M059J (cell line): ENCODE measurements at places on chromosomes 11 and 22.
A peak's percentile ranks its signal among the peaks of the same experiment; 100 is the strongest.

DNA sequence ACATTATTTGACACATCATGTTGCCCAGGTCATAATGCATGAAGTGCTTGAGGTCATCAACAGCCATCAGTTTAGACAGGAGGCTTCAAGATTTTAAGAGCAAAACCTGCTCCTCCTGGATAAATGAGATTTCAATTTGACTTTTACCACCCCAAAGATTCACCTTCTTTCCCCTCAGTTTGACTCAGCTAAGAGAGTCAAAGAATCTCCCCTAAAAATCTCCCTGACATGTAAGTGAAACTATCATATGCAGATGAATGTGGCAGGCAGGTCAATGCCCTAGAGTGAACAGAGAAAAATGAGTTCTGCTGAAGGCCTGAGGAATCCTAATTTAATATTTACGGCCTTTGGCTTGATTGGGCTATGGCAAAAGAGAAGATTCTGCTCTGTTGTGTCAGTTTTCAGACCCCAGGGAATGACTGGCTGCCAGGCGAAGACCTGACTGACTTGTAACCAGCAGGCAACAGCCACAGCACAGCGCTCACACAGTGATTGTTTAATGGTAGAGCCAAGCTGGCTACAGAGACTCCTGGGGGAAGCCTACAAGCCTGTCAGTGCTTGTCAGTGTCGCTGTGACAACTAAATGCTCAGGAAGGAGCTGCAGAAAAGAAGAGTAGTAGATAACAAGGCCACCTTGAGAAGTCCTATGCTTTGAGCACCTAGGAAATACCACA lies 491.2 kb upstream of the LRRC4C start:
- DNase-seq = no peak

GRCh38 chr11:118003456-118003855 lies 17.3 kb downstream of the IL10RA start:
- no peak for DNase-seq

- peak; percentile 55 for DNase-seq
Measured at GRCh38 chr11:5234381-5234834, at the start of gene HBD. HBD (minus strand) TSS chr11:5234483; CDS start chr11:5234433, 50 bp downstream.

- DNase-seq = no peak
Measured at GRCh38 chr11:76605338-76606074, 65.0 kb downstream of the LRRC32 start.

- DNase-seq = no peak
Measured at GRCh38 chr11:24896118-24896835, 399.4 kb downstream of the LUZP2 start.

- DNase-seq = peak; percentile 51
Measured at GRCh38 chr11:35780951-35781860, 118.6 kb downstream of the TRIM44 start.

DNA sequence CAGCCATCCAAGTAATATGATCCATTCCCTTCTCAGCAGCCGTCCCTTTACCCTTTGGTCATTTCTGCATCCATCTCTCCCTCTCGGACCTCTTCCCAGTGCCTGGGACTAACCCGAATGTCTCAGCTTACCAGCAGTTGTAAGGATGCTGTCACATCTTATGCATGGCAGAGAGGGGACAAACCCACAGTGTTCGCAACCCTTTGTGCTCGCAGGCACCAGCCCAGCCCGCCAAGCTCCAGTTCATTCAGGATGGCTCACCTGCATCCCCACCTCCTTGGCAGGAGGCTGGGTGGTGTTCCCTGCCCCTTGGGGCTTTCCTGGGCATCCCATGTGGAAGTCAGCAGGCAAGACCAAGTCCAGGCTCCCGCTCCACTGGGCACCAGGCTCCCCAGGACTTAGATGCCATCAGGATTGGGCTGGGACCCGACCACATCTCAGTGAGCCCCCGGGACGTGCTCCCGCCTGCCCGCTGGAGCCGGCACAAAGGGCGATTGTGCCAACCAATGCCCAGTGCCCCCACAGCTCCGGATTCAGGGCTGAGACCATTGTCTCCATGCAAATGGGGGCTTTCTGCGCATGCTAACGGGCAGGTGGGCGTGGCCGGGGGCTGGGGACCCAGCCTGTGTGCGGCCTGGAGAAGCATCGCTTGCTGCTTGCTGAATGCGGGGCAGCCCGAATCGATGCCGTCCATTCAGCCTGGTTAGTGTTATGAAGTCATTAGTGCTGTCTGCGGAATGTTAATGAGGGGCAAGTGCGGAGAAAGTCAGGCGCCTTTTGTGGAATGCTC lies 108.6 kb downstream of the KCNQ1OT1 start:
- DNase-seq = no peak

DNA sequence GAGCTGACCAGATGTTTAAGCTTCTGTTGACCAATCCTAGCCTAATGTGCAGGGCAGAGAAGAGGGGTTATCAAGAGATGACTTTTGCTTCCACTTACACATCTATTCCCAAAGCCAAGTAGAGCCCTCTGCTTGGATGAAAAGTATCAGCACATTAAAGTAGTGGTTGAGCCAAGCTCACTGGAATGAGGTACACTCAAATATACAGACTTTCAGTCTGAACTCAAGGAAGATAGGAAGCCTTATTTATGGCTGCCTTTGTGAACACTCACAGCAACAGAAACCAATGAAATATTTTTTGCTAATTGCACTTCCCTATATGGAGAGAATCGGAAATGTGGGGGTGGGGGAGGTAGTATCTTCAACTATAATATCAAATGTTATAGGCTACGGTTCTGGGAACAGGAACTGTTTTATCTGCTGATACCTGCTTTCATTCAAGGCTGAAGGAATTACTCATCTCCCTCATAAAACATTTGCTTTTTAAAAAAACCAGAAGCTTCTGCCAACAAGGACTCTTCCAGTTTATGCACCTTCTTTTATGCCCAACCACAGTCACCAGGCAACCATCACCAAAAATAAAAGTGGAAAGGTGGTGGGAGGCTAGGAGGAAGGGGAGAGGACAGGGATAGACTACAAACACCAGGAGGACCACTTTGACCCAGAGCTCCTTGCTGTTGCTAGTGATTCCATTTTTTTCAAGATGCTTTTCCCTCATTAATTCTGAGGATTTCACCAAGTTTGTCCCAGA lies 91.2 kb downstream of the CLPB start:
- DNase-seq = peak; percentile 16

DNA sequence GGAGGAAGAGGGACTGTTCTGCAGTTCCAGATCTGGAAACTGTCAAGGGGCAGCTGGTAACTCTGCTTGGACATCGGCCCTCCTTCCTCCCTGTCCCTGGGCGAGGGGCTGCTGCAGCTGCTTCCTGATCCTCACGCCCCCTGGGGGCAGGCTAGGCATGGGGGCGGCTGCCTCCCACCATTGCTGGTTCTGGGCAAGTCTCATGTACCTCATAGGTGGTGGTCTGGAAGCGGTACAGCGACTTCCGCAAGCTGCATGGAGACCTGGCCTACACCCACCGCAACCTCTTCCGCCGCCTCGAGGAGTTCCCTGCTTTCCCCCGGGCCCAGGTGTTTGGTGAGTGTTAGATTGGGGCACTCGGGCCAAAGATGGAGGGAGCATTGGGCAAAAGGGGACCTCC lies 5.0 kb downstream of the SNX15 start:
- DNase-seq = no peak

DNA sequence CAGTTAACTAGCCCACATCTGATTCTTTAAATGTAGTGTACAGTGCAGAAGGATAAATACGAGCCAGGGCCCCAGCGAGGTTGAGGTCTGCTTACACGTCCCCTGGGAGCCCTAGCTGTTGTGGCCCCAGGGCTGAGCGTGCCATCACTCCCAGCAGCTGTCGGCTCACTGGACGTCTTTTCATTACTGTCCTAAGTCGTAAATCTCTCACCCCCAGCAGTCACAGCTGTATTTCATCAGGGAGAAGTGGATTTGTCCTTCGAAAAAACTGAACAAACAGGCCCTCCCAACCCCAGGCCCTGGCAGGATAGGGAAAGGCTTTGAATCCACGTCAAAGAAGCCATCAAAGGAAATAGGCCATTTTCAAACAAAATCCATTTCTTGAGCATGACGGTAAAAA lies 110.4 kb upstream of the CSNK2A3 start:
- DNase-seq = peak; percentile 5

- DNase-seq = no peak
Measured at GRCh38 chr11:113531575-113532451, 56.6 kb upstream of the DRD2 start.

DNA sequence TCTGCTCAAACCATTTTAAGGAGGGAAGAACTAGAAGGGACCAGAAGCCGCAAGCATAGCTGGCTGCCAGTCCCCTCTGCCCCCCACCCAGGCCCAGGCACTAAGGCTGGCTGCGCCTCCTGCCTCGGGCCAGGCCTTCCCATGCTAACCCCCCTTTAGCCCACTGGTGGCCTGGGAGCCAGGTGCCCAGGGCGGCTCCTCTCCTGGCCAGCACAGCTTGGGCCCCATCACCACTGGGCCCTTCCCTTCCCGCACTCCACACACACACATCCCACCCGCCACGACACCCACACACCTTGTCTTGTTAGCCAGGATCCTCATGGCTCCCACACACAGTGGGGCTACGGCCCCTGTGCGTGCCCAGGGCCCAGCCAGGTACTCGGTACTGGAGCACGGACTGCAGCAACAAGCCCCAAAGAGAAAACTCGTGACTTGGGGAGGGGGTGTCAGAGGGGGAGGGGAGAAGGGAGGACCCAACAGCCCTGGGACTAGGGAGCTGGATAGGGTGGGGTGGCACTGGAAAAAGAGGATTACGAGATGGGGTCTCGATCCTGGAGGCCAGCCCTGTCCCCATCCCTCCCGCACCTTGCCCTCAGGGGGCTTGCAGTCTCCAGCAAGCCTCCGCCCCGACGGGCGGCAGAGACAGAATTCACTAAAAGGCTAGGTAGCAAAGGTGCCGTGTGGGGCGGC lies 16.0 kb downstream of the BCL9L start:
- no peak for DNase-seq

DNA sequence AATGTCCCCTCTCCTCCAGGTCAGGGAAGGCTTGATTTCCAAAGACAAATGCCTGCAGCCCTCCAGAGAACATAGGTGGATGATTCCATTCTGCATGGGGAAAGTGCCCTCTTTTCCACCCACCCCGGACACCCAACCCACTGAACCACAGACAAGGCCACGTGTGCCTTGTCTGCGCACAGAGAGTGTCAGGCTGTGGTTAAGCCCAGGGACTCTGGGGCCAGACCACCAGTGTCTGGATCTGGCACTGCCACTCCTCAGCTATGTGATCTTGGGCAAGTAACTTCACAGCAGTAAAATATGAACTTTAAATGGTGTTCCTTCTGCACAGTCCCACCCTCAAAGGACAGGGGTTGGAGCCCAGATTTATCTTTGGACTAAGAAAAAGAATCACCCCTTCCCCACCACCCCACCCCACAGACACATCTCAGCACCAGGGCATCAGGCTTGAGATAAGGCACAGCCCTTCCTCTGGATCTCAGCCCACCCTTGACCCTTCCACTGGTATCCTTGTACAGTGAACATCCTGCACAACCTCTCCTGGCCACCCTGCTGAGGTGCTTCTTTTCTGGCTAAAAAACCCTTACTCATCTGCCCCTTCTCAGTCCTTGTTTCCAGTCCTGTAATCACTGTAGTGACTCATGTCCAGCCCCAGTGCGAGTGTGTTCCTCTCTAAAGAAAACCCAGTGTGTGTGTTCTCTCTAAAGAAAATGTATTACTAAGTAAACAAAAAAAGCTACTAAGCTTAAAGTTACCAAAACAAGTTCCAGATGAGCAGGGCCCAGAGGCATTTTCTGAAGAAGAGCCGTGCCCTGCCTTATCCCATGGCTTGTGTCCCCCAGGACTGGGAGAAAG lies 1.9 kb upstream of the PTGDR2 start:
- DNase-seq = peak; percentile 12

- DNase-seq = no peak
Measured at GRCh38 chr11:108871867-108872266, 207.0 kb downstream of the DDX10 start.

DNA sequence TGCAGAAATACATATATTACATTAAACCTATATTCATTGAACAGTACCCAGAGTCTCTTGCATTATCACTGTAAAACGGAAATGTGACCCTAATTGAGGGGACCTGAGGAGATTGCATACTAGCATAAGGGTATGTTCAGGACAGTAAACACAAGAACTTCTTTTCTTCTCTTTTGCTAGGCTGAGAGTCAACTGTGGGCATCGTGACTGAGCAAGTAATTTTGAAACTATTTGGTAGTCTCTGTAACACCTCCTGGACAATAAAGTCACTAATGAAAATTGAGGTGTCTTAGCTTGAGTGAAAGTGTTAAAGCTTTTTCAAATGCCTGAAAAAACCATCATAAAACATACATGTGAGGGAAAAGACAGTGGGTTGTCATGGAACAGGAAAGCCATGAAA lies 90.9 kb downstream of the PDHX start:
- DNase-seq = no peak

DNA sequence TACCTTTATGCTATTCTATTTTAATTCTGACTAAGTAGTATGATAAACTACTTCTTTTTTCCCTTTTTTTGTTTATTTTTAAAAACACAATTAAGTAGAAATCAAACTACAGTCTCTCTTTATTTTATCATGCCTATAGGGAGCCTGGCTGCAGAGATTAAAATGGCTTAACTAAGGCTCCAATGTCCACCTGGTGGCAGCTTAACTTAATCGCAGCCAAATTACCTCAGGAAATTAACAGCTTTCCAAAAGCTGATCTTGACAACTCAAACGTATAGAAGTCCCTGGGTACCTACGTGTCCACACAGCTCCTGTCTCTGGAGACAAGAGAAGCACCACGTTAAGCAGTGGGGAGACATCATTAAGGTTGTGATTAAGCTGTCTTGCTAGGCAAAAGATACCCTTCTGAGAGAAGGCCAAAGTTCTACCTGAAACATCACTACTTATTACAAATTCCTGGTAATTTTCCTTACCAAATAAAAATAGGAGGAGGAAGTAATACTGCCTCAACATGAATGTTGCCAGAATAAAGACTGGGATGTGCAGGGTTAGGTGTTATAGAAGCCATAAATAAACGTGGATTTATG lies 63.2 kb upstream of the SNX19 start:
- peak; percentile 18 for DNase-seq

GRCh38 chr11:8060146-8060719 lies 20.8 kb upstream of the TUB start:
- no peak for DNase-seq

- no peak for DNase-seq
Measured at GRCh38 chr11:110200836-110201235, 95.6 kb downstream of the RDX start.

DNA sequence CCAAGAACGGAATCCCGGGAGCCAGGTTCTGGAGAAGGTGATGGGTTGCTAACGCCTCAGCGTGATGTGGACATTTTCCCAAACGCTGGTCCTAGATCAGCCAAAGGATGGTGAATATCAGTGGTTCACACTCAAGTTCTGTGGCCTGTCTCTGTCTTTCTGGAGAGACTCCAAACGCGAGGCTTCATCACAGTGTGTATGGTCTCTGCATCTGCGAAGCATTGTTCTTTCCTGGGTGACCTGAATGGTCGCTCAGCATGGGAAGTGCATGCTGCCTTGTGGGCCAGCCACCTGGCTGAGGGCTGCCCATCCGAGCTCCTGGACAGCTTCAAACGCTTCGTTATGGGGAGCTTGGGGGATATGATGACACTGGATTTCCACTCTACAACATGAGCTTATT lies 810.0 kb downstream of the TBC1D22A start:
- DNase-seq = no peak

DNA sequence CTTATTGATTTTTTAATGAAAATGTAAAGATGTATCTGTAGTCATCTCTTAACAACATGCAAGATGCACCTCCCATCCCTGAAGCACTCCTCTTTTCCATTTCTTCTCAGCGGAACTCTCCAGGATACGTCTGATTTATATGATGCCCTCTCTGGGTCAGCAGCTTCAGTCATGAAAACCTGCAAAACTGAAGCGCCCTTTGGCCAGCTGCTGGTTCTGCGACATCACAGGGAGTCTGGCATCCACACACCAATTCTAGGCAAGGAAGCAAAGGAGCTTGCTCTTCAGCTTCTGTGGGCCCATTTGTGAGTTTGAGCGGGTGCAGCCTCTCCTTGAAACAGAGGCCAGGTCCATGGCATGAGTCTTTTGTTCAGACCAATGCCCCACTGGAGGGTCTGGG lies 1253.3 kb downstream of the TBC1D22A start:
- no peak for DNase-seq
